ENCODE measurements at places on chromosomes 13 and 19. TPM values are rescaled to one million over a fixed set of nuclear protein-coding genes. Genes with fewer than 3 reads are reported as not detected.

MBD3L2 gene
- not detected for total RNA-seq

KIR2DL3 gene
- not detected for total RNA-seq

CASP14 gene
- not detected for total RNA-seq

ATP4B gene
- not detected for total RNA-seq
